ENCODE measurements at places on chromosomes 3 and 15. TPM values are rescaled to one million over a fixed set of nuclear protein-coding genes. Genes with fewer than 3 reads are reported as not detected.

Gene SLC24A5
- not detected for total RNA-seq

Gene CADM2
- total RNA-seq: 7.9 TPM

Gene HSPBAP1
- 8.2 TPM for total RNA-seq

Gene CELF6
- total RNA-seq: 2.1 TPM

Gene PPP1R14D
- 23.4 TPM for total RNA-seq

Gene TOP2B
- 91.7 TPM for total RNA-seq

Gene GOLGA8T
- 0.66 TPM for total RNA-seq

Gene ATP2B2
- total RNA-seq: 0.09 TPM

Measured in mucosa of gallbladder (tissue), 1 donor.